H9 (cell line): ENCODE measurements at places on chromosomes 1 and 21.

DNA sequence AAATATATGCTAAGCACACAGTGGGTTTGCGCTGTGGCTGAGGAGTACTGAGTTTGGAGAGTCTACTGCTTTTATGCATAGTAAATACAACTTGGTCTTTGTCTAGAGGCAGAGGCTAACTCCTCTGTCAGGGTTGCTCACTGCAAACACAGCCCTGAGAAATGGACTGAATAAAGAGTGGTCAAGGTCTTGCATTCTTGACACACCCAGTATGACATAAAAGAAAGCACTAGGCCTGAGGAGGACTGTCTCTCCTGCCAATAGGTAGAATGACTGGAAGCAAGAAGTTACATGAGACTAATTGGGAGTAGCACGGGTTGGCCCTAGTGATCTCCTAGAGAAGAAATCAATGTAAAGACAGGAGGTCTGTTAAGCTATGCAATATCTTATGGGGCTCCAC is 367.2 kb upstream of the B3GALT2 start:
- no peak for DNase-seq

DNA sequence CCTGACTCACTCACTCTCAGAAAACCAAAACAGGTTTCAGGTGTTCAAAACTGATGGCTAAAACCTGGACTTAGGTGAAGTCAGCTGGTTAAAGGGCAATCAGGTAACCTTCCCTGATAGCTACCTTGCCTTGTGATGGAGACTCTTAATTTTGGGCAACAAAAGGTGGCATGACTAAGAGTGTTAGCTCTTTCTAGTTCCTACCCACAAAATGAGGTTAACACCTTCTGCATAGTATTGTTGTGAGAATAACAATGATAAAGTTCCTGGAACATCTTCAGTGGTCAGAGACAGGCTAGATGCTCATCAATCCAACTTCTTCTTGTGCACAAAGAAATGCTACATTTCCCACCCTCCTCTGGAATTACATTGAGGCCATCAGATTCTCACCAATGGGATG is 214.8 kb downstream of the ZNF648 start:
- DNase-seq = no peak

DNA sequence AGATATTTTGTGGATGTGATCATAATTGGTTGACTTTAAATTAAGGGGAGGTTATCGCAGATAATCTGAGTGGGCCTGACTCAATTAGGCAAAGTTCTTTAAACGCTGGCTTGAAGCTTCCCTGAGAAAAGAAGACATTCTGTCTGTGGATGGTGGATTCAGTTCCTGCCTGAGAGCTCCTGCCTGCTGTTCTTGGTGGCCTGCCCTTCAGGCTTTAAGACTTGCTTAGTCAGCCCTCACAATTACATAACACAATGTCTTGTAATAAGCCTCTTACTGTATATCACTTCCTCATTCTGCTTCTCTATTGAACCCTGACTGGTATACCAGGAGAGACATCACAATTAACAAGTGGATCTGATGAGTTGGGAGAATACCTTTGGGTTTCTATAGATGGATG is 50.2 kb downstream of the KCNJ6 start:
- no peak for DNase-seq

- no peak for DNase-seq
Measured at GRCh38 chr1:42127767-42128166, 25.4 kb upstream of the GUCA2B start.

DNA sequence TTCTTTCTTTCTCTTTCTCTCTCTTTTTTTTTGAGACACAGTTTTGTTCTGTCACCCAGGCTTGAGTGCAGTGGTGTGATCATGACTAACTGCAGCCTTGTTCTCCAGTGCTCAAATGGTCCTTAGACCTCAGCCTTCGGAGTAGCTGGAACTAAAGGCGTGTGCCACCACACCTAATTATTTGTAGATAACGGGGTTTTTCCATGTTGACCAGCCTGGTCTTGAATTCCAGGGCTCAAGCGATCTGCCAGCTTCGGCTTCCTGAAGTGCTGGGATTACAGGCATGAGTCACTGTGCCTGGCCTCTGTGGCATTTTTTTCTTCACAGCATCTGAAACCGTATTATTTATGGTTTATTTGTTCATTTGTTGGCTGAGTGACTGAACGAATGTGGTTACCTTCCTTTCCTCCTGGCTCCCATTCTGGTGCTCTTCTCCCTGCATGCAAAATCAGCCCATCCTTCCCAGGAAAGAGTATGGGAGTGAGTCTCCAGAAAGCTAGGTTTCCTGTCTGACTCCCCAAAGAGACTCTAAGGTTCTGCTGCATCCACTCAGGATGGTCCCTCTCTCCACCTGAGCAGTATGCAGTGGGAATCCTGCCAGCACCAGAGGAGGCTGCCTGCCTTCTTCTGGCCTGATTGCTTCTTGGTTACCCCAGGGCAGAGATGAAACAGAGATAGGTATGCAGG is 155.0 kb upstream of the BEND5 start:
- no peak for DNase-seq

GRCh38 chr21:20997311-20997635 is 936 bp upstream of the NCAM2 start:
- peak; percentile 36 for DNase-seq
